ELR (cell line): ENCODE measurements at places on chromosomes 12 and 14.
A peak's percentile ranks its signal among the peaks of the same experiment; 100 is the strongest.

DNA sequence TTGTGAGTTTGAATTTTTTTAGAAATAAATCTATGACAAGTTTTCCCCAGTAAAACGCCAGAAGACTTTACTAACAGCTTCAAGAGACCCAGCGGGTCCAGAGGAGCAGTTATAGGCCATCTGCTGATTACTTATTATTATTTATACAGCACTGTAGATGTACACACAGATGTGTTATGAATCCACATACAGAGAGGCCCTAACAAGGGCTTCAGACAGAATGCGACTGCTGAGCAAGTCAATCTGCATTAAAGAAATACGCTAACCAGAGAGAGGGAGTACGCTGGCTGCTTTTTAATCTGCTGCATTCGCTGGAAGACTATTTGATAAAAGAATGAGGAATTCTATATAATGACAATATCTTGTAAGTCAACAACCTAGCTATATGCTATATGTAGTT, 32.5 kb downstream of the ATF7 start:
- no peak for DNase-seq

DNA sequence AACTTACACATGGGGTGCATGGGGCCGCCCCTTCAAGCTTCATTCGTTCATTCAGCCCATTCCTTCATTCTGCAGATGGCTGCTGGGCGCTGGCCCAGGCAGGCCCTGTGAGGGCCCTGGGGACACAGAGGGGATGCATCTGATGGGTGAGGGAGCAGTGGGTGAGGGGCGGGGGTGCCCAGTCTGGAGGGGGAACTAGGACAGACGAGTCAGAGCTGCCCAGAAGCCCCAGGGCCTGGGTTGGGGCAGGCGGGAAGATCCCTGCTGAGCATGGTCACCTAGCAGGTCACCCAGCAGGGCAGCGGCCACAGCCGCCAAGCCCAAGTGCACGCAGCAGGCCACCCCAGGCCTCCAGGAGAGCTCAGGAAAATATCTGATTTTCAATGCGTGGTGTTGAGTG, 14.1 kb downstream of the TRMT61A start:
- DNase-seq = no peak

- peak; percentile 93 for DNase-seq
Measured at GRCh38 chr12:2256453-2256852, 203.7 kb downstream of the CACNA1C start.

- no peak for DNase-seq
Measured at GRCh38 chr14:61703342-61704129, 8.2 kb downstream of the HIF1A start.

DNA sequence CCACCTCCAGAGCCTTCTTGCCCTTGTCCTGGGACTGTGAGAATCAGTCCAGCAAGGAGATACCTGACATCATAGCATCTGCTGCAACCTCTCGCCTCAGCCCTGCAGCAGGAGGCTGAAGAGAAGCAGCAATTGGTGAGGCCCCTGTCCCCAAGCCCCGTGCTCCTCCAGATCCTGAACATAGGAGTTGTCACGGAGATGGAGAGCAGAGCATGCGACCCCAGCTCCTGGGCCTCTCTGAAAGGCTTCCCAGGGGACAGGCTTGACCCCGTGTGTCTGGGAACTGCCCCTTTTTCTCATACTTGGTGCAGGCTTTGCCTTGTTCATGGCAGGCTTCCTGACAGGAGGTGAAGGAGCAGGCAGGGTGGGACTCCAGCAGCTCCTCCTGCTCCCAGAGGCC, 127.7 kb upstream of the PZP start:
- DNase-seq = no peak

- DNase-seq = peak; percentile 75
Measured at GRCh38 chr14:76386944-76387782, 11.2 kb downstream of the ESRRB start.

- DNase-seq = no peak
Measured at GRCh38 chr12:90618586-90618985, 336.4 kb downstream of the CCER1 start.

DNA sequence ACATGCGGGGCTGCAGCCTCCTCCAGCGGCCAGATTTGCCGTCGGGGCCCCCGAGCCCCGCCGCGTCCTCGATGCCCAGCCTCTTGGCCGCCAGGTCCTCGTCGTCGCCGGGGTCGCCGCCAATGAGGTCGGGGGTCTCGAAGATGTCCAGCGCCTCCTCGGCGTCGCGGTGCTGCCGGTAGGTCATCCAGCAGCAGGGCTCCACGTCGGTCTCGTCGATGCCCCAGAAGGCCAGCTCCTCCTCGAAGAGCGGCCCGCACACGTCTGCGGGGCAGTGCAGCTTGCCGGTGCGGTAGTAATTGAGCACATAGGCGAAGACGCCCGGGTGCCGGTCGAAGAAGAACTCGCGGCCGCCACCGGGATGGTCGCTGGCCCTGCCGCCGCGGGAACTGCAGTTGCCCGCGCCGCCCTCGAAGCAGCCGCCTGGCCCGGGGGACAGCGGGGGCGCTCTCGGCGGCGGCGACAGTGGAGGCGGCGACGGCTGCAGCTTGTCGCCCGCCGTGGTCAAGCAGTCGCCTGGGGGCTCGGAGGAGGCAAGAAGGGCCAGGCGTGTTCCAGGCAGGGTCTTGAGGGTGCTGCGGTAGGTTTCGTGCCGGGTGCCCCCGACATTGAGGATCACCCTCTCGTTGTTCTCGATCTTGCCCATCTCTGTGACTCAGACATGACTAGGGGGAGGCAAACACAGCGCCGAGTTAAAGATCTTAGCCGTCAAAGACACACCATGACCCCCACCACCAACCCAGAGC, 2.1 kb downstream of the KCNC2 start:
- no peak for DNase-seq

DNA sequence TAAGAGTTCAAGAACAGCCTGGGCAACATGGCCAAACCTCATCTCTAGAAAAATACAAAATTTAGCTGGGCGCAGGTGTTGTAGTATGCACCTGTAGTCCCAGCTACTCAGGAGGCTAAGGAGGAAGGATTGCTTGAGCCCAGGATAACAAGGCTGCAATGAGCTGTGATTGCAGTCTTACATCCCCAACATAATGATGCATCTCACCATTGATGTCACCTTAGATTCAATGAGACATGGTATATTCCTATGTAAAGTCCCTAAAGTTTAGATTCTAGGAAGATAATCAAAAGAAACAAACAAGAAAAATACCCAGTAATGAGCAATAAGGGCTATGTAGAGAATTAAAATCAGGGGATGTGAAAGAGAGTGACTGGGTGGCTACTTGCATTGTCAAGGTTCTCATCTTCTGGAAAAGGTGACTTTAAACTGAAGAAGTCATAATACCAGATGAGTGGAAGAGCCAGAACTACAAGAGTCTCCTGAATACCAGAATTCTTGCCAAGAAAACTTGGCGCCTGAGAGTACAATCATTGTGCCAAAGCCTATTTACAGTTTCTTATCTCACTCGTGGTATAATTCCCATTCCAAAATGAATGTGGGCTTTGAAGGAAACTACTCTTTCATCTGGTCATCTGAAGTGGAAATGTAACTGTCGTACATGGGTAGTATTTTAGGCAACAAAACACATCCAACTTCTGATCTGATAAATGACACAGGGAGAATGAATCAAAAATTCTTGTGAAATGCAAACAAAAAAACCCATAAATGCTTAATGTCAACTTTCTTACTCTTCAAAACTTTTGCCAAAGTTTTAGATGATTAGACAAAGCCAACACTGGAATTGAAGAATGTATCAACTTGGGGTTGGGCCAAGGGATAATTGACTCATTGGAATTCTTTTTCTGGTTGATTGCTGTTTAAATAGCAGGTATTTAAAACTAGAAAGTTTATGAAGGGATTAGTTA, 81.1 kb upstream of the ST8SIA1 start:
- no peak for DNase-seq

GRCh38 chr12:611721-612120, 51.5 kb downstream of the NINJ2 start:
- DNase-seq = no peak

DNA sequence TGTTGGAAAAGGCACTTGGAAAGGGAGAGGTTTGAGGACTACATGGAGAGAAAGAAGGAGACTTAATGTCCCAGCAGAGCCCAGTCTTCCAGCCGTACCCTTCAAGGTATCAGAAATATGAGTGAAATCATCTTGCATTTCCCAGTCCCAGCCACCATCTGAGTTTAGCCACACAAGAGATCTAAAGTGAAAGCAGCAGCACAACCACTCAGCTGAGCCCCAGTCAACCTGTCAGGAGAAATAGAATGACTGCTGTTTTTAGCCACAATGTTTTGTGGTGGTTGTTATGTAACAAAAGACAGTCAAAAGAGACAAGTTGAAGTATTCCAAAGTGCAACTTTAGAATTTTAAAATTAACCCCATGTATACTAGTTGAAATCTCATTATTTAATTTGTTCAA, 28.0 kb downstream of the DERA start:
- DNase-seq = no peak

- peak; percentile 13 for DNase-seq
Measured at GRCh38 chr12:130026608-130027176, 122.9 kb upstream of the TMEM132D start.

DNA sequence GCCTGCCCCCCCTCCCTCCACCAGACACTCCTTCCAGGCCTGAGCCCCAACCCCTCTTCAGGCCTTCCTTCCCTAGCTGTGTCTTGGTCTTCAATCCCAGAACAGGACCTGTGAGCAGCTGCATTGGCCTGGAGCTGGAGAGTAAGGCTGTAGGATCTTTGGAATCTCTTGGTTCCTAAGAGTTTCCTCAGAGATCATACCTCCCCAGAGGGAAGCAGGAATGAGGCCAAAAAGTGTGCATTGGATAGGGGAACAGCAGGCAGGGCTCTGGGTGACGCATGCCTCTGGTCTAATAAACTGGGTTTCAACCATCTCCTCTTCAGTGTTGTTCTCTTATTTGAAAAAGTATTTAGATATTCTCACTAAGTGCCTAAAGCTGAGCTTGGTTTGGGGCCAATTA, 1.8 kb upstream of the SMARCD1 start:
- no peak for DNase-seq

DNA sequence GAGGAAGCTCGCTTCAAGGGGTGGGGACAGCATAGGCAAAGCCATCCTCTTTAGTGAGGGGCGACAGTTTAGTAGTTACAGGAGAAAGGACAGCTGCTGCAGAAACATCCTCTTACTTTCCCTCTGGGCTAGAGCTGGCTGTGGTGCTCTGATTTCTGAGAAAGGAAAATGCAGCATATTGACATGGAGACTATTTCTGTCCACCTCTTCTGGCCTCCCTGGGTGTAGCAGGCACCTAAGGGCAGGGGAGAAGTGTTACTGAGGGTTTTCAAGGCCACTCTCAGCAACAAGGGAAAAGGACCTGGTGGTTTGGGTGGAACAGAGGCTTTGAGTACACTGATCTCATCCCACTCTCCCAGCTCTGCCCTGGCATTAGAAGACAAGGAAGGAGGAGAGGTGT, 40.0 kb upstream of the CTDSP2 start:
- no peak for DNase-seq

DNA sequence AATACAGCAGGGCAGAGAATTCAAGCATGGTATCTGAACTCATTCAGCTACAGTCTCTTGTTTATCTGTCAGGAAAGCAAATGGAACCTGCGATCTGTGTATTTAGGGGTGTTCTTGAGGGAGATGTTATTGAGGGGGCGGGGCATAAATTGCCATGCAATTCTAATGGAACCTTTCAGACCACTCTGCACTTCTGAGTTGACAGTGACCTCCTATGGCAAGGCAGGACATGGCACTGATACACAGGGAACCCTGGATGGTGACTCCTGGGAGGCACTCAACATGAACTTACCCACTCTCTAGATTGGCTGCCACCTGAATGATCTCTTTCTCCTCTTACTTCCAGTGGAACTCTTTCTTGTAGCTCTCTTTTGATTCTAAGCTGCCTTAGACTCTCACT, 787.3 kb downstream of the VRK1 start:
- DNase-seq = no peak

DNA sequence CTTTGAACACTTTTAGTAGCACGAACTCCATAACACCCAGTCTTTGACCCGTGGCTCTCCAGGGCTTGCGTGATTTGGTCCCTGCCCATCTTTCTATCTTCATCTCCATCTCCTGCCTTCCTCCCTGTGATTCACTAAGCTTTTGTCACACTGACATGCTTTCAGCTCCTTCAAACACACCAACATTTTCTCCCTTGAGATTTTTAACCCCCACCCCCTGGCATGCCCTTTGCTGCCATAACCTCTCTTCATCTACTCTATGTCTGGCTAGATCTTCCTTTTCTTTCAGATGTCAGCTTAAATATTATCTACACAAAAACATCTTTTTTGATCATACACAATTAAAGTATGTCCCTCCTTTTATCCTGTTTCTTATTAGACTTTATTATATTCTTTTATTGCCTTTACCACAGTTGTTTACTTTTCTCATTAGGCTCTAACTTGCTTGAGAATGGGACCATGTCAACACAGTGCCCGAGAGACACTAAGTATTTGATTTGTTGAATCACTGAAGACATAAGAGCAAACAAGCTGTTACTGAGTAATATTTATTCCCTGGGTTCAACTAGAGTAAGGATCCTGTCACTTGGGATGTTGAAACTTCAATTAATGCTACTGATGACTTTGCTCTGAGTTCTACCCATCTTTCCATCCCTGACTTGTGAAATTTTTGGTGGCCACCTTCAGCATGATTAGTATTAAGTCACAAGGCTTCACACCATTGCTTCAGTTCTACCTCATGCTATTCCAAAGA, 387.3 kb downstream of the LRIG3 start:
- DNase-seq = no peak

DNA sequence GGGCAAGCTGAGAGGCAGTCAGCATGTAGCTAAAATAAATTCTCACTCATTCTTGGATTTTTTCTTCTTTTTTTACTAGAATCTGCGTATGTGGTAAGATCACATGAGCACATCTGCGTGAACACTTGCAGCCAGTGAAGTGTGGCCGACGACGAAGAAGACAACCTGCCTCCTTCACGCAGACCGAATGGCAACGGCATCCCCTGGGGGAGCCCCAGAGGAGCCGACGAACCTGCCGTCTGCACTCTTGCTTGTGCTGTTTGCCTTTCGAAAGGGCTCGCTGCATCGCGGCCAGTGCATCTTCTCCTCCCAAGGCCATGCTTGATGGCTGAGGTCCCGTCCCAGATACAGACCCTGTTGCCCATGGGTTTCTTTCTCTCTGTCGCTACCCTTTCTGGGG, 113.8 kb downstream of the KCNK10 start:
- no peak for DNase-seq

DNA sequence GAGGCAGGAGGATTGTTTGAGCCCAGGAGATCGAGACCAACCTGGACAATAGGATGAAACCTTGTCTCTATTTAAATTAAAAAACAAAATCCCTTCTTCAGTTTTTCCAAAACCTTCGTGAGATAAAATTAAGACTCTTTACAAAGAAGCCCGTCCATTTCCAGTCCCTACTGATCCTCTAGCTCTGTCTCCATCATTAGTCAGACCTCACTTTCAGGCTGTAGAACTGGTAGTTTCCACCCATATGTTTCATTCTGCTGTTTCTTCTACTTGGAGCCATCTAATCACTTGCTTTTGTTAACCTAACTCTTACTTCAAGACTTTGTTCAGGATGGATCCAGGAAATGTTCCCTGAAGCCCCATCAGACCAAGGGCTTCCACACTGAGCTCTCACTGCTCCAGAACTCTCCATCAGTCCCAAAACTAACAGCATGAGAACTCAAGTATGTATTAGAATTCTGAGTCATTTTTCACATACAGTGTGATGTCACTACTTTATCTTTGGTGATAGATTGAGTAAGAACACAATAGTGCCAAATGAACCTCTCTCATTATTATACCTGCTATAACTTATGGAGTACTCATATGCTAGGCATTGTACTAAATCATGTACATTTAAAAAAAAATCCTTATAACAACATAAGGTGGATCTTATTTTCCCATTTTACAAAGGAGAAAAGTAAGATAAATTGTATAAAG, 90.8 kb downstream of the PRICKLE1 start:
- no peak for DNase-seq
